ENCODE measurements at places on chromosomes 5 and 9.

- DNase-seq: no peak
Measured at GRCh38 chr5:4313138-4313537, 717.5 kb downstream of the IRX1 start.

DNA sequence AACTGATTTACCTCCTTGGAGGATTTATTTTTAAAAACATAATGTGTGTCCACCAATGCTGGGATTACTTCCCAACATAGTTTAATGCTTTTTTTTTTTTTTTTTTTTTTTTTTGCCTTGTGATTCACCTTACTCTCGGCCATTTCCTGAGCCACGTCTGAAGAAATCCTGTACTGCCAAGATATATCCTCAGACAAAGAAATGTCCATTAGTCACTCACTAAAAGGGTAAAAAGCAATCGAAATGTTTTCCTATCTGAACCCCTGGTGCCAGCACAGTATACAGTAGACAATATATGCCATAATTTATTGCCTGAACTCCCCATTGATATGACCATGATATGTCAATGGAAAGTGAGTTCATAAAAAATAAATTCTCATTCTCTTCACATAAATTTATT lies 344.1 kb downstream of the BNC2 start:
- DNase-seq: no peak

GRCh38 chr5:179731791-179732411 lies 721 bp upstream of the MAML1 start:
- no peak for DNase-seq

DNA sequence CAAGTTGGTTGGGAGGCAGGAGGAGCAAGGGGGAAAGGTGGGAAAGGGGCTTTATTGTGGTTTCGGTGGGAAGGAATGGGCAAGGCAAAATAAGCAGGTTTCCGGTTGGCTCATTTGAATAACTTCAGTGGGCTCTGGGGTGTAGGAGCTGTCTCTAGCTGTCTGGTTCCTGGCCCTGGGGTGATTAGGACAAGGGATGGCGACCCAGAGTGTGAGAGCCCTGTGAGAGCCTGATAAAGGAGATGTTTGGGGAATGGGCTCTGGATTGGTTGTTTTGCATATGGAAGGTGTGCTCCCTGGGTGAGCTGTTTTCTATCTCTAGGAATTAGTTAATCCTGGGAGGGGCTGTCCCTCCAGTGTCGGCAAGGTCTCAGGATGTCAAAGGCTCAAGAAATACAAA lies 15.4 kb downstream of the ANKRD34B start:
- DNase-seq: no peak

DNA sequence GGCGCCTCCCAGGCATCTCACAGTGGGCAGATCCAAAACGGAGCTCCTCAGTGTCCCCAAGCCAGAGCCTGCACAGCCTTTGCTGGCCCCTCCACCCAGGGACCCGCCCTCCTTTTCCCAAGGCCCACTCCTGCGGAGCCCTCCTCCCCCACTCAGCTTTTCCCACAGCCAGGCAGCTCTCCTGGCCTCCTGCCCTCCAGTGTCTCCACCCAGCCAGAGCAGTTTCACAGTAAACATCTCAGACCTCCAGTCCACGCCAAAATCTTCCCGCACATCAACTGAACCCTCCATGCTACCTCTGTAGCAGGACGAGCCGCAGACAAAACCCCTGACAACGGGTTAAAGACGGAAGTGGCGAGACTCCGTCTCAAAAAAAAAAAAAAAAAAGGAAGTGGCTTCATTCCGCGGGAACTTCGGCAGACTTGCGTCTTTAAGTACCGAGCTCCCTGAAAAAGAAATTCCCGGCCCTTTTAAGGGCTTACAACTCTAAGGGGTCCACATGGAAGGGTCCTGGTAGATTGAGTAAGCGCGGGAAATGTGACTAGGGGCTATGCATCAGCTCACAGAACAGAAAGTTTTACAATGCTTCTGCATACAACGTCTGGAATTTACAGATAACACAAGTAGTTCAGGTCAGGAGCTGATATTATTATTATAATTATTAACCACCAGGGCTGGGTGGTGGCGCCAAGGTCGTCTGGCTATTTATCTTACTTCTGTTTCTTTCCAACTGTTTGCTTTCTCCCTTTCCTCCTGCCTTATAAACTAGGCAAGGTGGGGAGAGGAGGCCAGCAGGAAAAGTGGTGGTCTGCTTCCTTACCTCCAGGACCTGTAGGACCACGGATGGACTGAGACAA lies 11.4 kb upstream of the GRIN1 start:
- DNase-seq: no peak

DNA sequence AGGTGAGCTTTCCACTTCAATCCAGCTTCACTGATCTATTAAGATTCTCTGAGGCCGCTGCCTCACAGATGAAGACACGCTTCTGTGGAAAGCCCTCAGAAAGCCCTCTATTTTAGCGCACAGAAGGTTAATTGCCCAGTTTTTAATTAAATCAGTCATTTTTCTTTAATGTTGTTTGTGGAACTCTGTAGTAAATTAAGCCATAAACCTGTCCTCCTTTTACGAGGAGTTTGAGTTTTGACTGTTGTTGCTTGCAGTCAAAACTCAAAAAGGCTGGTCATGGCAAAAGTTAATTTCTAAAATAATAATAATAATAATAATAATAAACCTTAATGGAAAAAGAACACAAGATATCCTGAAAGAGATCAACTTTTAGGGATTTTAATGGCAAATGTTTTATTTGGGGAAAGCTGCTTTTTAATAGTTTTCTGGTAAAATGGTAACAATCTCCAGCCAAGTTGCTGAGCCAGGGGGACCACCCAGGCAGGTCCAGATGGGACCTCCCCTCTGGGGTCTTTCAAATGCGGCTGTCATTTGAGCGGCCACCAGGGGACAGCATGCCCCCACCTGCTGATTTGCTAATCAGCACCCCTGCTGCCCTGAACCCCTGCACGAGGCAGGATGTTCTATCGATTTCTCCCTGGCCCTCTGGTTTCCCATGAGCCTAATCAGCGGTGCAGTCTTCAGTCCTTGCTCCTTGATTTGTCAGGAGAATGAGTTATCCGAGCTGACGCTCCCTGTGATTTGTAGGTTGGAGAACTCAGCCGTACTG lies 247.2 kb downstream of the FSTL4 start:
- DNase-seq: no peak
